ENCODE measurements at places on chromosomes 7 and 10.
A peak's percentile ranks its signal among the peaks of the same experiment; 100 is the strongest.

DNA sequence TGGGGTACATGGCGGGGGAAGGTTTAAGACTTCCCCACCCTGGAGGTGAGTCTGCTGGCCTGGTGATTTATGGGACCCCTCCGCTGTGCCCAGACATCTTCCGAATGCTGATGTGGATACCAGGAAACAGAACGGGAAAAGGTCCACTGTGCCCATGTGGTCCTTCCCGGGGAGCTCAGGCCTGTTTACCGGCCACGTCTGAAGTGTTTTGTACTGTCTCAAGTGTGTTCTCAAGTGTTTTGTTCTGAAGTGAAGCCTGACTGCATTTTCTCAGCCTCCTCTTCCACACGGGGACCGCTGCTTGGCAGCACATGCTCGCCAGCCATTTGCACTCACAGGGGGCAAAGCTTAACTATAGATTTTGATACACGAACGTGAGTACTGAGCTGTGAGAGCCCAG, 127.2 kb downstream of the TEX36 start:
- DNase-seq: no peak

- DNase-seq: no peak
Observed at GRCh38 chr10:3935141-3935540, 150.1 kb upstream of the KLF6 start.

DNA sequence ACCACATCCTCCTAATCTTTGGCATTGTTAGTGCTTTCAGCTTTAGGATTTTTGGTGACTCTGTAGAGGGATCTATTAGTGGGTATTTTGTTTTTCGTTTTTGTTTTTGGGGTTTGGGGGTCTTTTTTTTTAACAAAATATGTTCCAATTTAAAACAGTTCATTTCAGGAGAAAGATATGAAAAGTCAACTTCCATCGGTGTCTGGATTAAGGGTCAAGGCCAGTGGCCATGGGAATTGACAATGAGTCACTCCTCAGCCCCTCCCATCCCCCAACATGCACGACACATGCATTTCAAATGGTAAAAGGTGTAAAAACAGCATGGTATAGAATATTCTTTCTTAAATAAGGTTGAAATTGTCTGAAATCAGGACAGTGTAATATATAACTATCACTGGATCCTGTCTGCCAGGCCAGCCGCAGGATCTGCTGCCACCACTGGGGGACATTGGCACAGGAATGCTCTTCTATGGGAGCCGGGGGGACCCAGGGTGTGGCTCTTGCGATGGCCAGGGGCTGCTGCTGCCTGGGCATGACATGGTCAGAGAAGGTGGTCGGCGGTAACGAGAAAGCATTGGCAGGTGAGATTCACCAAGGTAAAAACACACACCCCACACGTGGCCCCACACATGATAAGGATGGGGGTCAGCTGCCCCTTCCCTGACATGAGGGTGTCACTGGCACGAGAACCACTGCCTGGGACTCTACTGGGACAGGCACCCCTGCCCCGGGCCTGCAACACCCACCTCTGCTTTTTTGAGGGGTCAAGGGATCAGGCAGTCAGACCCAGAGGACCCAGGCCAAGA, 126.2 kb upstream of the KCTD7 start:
- DNase-seq: no peak

DNA sequence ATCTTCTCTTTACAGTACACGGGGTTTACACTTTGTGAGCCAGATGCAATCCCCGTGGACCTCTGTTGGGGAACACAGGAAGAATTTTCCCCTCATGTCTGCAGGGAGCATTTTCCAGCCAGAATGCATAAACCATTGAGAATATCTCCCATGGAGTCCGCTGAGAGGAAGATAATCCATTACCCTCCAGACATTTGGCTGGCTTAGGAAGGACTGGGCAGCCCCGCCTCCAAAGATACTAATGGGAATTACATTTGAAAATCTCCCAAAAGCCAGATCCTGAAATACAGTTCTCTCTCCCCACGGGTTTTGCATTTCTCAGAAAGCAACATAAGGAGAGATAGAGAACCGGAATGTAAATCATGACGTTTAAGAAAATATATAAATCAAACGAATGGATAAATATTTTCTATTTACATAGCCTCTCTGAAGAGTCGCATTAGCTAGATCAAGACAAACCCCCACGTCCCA, 53.5 kb downstream of the TRIL start:
- DNase-seq: no peak

- DNase-seq: no peak
Observed at GRCh38 chr10:118585794-118586193, 9.7 kb downstream of the PRLHR start.

- no peak for DNase-seq
Observed at GRCh38 chr10:73900064-73900463, 10.9 kb upstream of the PLAU start.

DNA sequence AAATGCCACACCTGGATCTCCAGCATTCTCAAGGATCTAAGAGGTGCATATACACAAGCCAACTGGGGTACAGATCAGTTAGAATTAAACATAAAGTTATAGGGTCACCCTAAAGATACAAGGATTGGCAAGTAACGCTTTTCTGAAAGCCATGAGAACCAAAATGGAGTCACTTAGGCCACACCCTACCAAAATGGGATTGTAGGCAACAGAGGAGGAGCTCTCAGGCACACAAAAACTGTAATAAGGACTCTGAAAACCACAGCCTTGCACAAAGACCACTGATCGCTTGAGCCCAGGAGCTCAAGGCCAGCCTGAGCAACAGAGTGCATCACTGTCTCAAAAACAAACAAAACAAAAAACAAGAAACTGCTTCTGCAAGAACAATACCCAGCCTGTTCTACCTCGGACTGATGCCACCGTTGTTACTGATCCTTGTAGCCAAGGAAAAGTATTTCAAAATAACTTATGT, 35.5 kb downstream of the SVOPL start:
- DNase-seq: no peak

- DNase-seq: no peak
Observed at GRCh38 chr7:147182874-147183273, 1066.3 kb downstream of the CNTNAP2 start.

DNA sequence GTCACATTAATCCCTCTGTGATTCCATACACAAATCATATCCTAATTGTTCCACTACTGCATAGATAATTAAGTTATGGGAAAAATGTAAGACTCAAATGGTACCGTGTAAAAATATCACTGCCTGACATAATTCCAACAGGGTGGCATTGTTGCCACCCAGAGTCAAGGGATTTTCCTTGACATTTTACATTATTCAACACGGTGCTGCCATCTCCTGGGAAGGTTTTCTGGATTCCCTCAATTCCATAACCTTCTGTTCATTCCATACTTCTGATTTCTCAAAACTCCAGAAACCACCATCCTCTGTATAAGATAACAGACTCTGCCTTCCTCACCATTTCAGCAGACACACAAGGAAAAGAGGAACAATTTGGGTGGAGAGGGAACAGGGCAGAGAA, 495.9 kb downstream of the XPNPEP1 start:
- DNase-seq: no peak

DNA sequence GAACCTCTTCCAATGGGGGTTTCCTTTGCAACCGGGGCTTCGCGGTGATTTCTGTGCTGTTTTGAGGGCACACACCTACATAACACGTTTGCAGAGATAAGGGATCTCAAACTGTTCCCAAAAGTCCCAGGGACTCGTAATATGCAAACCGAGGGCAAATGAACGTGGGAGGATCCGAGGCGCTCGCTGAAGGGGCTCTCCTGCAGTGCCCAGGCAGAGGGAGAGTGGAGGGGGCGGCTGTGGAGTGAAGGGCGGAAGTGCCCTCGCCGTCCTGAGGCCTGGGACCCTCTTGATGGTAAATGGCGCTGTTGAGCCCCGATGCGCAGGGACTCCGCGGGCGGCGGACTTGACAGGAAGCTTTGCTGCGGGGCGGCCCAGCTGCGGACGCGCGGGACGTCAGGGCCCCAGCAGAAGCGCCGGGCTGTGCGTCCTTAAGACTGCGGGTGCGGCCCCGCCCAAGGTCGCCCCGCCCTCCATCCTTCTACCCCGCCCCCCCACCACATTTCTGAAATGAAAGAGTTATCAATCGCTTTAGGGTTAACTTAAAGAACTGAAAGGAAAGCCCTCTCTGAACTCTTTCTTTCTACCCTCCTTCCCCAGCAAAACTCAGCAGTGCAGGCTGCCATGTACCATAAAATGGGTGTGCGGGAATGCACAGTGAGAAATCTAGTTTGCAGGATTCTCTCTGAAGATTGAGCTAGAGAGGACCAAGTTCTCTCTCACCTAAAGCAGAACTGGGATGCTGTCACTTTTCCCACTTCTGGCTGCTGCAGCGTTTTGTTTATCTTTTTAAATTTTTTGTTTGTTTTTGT, 151.8 kb upstream of the YAE1 start:
- peak; percentile 5 for DNase-seq

GRCh38 chr10:3229815-3230214, 57.2 kb upstream of the PITRM1 start:
- DNase-seq: no peak

DNA sequence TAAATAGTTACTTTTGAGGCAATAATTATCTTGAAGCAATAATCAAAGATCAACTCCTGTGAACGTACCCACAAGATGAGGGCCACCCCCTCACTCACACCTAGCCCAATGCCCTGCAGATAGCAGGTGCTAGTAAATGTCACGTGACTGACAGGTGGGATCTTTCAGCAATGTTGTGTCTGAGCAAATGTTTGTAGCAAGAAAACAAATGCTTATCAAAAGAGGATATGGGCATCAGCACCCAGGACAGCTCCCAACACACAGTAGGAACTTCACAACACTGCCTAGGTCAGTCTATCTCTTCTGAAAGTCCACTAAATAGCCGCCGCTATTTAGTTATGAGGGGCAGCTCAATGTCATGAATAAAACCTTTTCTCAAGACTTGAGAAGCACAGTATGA, 120.8 kb upstream of the PDLIM1 start:
- DNase-seq: no peak

DNA sequence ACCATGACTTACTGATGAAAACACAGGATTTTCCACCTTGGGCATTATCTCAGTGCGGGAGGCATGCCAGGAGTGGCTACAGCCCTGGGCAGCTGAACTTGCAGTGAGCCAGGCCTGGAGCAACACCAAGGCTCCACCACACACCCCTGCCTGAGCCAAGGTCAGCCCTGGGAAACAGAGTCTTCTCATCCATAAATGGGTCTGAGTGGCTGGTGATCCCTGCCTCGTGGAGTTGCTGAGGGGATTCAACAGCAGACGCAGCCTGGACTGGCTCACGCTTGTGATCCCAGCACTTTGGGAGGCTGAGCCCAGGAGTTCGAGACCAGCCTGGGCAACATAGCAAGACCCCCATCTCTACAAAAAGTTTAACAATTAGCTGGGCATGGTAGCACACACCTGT, 32.2 kb downstream of the SPOCK2 start:
- no peak for DNase-seq

DNA sequence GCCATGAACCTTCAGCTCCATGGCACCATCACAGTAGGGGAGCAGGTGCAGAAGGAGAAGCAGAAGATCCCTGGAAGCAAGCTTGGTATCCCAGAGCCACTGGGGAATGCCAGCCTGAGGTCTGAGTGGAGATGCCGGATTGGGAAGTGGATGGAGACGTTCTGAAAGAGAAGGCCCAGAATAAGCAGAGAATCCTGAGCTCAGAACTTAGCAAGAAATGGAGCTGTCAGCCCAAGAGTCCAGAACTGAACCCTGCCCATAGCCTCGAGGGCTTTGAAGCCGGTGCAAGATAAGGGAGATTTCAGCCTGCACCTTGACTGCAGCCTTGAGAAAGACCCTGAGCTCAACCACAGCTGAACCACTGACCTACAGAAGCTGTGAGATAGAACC, 13.9 kb upstream of the GDF10 start:
- no peak for DNase-seq

DNA sequence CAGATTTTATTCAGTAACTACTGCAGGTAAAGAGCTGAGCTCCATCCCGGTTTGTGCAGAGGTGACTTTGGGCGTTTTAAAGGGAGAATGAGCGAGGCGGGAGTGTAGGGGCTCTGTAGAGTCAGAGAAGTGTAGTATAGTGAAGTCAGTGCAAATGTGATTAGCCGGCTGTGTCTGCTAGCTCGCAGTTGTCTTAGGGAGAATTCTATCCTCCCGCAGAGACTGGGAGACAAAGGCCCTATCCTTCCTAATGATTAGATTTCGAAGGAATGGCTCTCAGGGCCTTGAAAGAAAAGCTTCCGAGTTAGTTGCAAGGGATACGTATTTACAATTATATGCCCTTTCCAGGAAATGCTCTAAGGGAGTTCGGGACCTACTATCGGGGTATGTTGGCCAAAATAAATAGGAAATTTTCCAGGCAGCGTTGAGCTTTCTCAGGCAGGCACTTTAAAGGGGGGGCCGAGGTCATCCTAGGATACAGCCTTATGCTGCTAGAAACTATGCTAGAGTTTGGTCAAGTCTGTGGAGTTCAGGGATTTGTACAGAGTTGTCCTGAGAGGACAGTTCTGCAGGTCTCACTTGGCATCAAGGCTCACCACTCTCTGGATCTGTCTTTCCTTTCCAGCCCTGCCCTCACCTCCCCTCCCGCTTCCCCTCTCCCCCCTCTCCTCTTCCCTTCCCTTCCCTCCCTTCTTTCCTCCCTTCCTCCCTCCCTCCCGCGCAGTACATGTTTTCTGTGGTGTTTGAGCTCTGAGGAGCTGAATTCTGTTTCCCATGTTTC, 825 bp downstream of the MRPL32 start:
- DNase-seq: no peak

DNA sequence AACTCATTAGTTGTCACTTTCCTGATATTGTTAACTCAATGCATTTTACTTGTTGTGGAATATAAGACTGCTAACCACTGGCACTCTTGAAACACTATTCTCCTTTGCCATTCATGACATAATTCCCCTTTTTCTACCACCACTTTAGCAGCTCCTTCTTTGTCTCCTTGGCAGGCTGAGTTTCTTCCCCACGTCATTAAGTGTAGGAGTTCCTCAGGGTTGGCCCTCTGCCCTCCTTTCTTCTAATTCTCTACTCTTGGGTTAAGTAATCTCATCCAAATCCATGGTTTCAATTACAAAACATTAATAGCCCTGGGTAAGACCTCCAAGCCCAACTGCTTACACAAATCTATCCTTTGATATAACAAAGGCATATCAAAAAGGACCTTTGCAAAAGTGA, 175.1 kb downstream of the HGF start:
- DNase-seq: no peak

DNA sequence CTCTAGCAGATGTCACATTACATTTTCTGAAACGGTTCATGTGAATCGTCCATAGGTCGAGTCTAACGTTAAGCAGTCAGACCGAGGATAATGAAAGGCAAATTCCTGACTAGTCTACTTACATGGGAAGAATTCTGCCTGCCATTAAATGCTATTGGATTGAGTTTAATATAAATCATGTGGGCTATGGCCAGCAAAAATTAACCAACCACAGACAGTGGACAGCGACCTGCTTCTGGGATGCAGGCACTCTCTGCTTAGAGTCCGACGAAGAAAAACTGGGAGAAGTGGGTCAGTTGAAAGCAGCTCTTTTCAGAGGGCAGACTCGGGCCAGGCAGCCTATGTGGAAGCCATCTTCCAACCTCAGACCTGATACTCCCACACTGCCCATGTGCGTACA, 16.6 kb downstream of the PIP4K2A start:
- no peak for DNase-seq

All from activated CD8-positive, alpha-beta memory T cell treated with anti-CD3 and anti-CD28 coated beads for 4 hours (primary cell).